ENCODE measurements at places on chromosomes 3 and 15.

- DNase-seq = no peak
These were observed 2.3 kb downstream of the EOGT start for GRCh38 chr3:69011096-69011730.

DNA sequence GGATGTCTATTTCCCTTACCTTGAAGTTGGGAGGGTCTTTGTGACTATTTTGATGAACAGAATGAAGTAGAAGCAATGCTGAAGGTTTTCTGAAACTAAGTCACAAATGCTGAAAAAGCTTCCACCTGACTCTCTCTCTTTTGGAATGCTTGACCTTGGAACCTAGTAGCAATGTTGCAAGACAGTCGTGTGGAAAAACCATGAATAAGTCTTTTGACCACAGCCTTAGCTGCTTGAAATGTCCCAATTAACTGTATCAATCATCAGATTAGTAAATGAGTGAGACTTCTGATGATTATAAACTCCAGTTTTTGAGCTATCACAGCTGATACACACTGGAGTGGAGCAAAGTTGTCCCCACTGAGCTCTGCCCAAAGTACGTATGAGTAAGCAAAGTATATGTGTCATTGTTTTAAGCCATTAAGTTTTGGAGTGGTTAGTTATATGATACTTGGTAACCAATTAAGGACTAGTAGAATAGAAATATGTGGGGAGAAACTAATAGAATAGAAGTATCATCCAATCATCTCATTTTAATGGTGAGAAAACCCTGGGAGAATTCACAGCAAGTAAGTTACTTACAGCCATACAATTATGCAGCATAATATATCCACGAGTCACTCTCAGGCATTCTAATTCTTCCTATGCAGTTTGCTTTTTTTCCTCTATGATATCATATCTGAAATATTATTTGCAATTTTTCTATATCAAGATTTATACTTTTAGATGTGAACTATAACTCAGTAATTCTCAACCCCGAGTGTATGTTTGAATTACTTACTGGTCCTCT lies 1010.6 kb downstream of the ROBO2 start:
- no peak for DNase-seq

DNA sequence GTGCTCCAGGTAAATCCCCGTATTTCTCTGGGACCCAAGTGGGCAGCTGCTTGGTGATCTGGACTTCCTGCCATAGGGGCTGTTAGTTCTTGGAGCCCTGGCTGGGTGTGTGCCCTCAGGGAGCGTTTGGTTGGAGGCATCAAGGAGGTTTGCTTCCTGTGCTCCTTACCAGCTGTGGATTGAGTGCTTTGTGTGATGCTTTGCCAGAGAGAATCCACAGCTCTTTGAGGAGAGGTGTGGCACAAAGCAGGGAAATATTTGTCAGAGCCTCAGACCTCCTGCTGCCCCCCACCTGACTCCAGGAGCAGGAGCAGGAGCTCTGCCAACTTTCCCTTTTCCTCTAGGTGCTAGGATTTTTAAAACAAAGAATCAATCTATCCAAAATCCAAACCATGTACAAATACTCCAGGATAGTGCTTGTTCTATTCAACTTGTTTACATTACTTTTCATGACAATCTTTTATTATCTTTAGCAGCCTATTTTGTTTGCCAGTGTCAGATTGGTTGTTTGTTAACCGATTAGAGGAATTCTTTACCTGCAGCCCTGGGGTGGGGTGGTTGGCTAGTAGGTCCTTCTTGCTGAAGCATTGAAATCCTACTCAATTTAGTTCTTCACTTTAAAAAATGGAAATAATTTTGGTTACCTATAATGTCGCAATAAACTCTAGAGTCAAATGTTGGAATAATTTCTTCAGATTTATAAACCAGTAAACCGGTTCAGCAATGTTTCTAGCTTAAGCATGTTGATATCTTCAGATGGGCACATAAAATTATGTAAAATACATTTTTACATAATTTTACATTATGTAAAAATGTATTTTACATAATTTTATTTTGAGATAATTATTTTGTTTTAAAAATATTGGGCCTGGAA lies 2.5 kb downstream of the CTDSPL start:
- peak; percentile 22 for DNase-seq

GRCh38 chr3:119861681-119862080 lies 79.8 kb downstream of the NR1I2 start:
- DNase-seq = no peak
